ENCODE measurements at places on chromosomes 11 and 22.

DNA sequence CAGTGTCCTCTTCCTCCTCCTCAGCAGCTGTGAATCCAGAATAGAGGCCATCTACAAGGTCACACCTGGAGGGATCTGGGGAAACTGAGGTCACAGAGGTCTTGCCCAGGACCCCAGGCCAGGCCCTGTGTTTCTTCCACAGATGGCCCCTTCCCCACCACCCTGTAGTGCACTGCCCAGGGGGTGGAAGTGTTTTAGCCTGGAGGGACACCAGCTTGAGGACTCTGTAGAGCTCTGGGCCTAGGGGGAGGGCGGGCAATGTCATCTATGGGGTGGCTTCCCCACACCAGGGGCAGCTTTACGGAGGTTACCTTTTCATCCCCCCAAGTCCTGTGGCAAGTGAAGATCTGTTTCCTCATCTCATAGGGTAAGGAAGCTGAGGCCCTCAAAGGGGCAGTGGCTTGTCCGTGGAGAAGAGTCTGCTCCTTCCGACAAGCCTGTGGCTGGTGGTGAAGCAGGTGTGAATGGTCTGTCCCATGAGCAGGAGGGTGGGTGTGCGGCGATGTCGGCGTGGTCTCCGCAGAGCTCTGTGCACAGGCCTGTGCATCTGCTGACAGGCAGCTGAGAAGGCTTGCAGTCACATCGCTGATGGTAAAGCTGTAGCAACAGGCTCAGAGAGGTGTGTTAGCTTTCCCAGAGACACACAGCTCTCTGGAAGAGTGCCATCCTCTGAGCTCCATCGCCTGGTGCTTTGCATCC is 74.1 kb upstream of the WNT7B start:
- no peak for DNase-seq

- no peak for DNase-seq
These were observed 27.0 kb upstream of the CCDC89 start for GRCh38 chr11:85712953-85713352.

GRCh38 chr11:94325681-94326080 is 21.3 kb downstream of the IZUMO1R start:
- peak; percentile 60 for DNase-seq

DNA sequence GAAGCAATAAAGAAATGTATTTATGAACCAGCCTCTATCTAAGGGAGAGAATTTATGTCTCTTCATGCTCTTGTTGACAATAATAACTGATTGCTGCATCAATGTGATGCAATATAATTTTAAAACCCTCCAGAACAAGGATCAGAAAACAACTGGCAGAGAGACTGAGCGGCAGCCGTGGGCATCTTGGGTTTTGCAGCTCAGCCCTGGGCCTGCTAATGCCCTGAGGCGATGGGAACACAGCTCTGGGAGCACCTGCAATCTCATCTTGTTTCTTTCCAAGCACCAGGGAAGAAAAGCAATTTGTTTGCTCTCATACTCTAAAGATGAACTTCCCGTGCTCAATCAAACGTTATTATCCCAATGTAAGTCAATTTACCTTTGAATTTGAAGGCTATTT is 245.7 kb downstream of the ST3GAL4 start:
- no peak for DNase-seq

GRCh38 chr11:76114238-76114637 is 92.1 kb downstream of the WNT11 start:
- DNase-seq = peak; percentile 96

- no peak for DNase-seq
These were observed 123.0 kb downstream of the CSNK2A3 start for GRCh38 chr11:11230087-11230486.

GRCh38 chr11:16839821-16840220 is 101.4 kb downstream of the C11orf58 start:
- no peak for DNase-seq

- no peak for DNase-seq
These were observed 11.0 kb downstream of the SMTN start for GRCh38 chr22:31092161-31092560.

DNA sequence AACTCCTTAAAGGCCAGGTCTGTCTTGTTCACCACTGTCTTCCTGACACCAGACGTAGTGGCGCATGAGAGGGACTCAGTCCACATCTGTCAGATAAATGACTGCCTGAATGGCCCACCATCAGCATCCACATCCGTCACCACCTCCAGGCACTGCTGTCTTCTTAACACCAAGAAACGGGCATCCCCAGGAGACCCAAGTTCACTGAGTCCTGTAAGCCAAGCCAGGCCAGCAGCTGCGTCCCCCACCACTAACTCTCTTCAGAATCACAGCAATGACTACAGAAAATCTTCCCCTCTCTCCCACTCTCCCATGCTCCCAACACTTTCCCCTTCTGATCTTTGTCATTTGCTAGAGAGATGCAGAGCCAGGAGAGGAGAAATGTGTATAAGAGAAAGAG is 47.3 kb upstream of the LRRC32 start:
- no peak for DNase-seq

GRCh38 chr11:133681901-133682300 is 149.6 kb upstream of the OPCML start:
- no peak for DNase-seq

GRCh38 chr11:48242501-48242900 is 2.4 kb upstream of the OR4X2 start:
- DNase-seq = no peak

- peak; percentile 41 for DNase-seq
These were observed 522 bp downstream of the CORO1B start for GRCh38 chr11:67442504-67443404.

DNA sequence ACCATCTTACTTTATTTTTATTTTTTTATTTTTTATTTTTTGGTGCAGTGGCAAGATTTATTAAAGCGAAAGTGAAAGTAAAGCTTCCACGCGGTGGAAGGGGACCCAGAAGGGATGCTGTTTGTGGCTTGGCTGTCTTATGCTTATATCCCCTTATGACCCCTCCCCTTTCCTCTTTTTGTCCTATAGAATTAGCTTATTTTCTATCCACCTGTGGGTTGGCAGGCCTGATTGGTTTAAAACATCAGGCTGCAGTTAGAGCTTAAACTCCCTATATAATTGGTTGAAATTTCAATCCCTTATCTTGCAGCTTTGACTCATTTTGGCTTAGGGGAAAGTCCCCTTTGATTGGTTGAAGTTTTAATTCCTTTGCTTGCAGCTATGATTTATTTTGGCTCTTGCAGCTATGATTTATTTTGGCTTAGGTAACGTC is 50.5 kb downstream of the NNMT start:
- peak; percentile 90 for DNase-seq

- no peak for DNase-seq
These were observed 265.5 kb upstream of the NARS2 start for GRCh38 chr11:78840200-78840599.

DNA sequence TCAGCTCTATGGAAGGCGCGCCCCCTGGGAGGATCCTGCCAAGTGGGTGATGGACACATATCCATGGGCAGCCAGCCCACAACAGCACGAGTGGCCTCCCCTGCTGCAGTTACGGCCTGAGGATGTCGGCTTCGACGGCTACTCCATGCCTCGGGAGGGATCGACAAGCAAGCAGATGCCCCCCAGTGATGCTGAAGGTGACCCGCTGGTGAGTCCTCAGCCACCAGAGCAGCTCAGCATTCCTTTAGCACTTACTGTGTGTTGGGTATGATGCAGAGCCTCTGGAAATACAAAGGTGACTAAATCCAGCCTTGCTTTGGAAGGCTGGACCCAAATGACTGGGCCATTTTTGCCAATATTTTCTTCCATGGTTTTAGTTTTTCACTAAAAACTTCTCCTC is 45.7 kb downstream of the DBX1 start:
- DNase-seq = no peak
